Testis (tissue), 5 donors: ENCODE measurements at places on chromosomes 3 and 15. TPM values are rescaled to one million over a fixed set of nuclear protein-coding genes. Genes with fewer than 3 reads are reported as not detected.

DNA sequence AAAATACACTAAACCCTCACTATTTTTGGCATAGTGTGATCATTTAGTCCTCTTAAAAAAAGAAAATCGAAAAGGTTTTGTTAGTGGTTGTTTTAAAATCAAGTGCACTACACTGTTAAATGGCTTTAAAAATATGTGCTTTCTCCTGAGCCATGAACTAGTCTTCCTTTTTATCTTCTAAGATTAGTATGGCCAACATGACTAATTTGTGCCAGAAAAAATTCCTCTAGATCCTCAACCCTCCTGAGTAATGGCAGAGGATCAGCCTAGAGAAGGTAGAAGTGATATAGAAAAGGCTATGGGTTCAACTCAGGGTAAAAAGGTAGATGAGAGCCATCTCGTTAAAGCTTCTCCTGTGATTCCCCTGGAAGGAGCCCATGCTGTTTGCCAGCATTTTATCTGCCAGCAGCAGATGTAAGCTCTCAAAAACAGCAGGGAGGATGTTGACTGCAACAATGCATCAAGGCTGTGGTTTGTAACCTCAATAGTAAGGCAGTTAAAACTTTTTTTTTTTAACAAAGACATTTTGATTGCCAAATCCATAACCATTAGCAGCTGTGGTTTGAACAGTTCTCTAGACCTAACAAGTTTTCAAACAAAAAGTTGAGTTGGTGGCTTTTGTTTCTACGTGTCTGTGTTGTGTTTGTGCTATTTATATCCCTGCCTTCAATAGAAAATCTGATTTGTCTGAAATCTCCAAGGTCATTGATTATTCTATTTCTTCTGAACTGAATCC lies 30.2 kb upstream of the ZNF609 start:
- H3K4me3 ChIP-seq, result no peak overlapping the region
- peak overlapping the region; percentile 42 for H3K27ac ChIP-seq
- DNase-seq, result peak; percentile 67
- H3K4me1 ChIP-seq, result peaks cover 6% of the 10 kb centered on the region

DNA sequence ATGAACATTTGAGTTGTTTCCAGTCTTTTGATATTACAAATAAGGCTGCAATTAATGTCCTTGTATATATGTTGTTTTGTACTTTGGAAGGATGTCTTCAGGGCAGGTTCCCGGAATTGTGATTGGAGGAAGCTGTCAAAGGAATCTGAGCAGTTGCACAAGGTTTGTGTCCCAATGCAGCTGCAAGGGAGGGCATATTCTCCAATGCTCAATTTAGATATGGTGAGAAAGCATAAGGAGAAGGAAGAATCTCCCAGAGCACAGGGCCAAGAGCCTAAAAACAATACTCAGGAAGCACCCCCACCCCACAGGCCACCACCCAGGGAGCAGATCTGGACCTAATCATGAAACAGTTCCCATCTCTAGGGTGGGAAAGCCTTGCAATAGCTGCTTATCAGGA lies 228.0 kb upstream of the LRRFIP2 start:
- H3K27ac ChIP-seq, result no peak overlapping the region
- no peak for DNase-seq
- H3K27me3 ChIP-seq, result no peaks in the 10 kb centered on the region
- H3K36me3 ChIP-seq, result no peaks in the 10 kb centered on the region

DNA sequence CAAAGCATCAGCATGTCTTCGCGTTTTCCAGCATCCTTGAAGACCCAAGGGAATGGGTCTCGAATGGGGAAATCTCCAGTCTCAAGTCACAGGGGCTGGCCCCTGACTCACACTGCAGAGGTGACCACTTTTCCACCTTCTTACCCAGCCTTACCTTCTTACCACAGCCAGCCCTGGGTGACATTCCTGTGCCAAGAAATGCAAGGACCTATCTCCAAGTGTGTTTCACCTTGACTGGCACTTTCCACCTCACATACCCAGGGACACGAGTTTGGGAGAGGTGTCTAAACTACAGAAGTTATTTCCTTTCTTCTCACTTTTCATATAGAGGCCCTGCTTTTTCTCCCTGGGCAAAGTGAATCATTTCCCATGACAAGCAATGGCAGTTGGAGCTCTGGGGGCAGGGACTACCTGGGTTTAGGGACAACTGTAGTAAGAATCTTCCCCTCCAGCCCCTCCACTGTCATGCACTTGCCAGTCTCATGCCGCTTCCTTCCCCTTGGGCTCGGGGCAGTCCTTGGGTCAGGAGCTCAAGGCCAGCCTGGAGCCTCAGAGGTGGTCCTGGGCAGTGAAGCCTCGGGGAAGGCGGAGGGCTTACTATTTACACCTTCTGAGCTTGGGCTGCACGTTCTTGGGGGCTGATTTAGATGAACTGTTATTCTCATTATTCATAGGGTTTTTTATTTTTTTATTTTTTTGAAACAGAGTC lies 16.8 kb downstream of the PAQR5 start:
- no peaks in the 10 kb centered on the region for H3K4me1 ChIP-seq
- H3K27me3 ChIP-seq, result no peaks in the 10 kb centered on the region
- H3K4me3 ChIP-seq, result no peak overlapping the region
- DNase-seq, result no peak
- no peak overlapping the region for H3K27ac ChIP-seq

GRCh38 chr3:17638356-17638755 lies 104.1 kb downstream of the TBC1D5 start:
- DNase-seq, result no peak
- H3K27me3 ChIP-seq, result no peaks in the 10 kb centered on the region
- no peak overlapping the region for H3K4me3 ChIP-seq

- DNase-seq, result no peak
- no peaks in the 10 kb centered on the region for H3K36me3 ChIP-seq
- H3K4me3 ChIP-seq, result no peak overlapping the region
- no peaks in the 10 kb centered on the region for H3K4me1 ChIP-seq
These were observed 20.3 kb downstream of the IMPG2 start for GRCh38 chr3:101300073-101300472.

DNA sequence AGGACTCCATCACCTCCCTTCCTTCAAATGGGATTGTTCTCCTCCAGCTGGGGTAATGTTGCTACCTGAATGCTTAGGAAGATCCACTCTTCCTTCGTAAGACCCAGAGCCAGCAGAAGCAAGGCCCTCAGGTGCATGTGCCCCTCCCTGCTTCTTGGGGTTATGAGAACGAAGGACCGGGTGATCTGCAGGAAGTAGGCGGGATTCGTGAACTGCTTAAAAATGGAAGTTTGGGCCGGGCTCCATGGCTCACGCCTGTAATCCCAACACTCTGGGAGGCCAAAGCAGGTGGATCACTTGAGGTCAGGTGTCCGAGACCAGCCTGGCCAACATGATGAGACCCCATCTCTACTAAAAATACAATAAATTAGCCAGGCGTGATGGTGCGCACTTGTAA lies 8.0 kb downstream of the TLR9 start:
- no peak overlapping the region for H3K27ac ChIP-seq
- no peak for DNase-seq
- no peaks in the 10 kb centered on the region for H3K27me3 ChIP-seq
- H3K4me1 ChIP-seq, result peaks cover 15% of the 10 kb centered on the region
- H3K4me3 ChIP-seq, result no peak overlapping the region
- no peaks in the 10 kb centered on the region for H3K36me3 ChIP-seq

- H3K27me3 ChIP-seq, result no peaks in the 10 kb centered on the region
- H3K36me3 ChIP-seq, result no peaks in the 10 kb centered on the region
- H3K4me3 ChIP-seq, result no peak overlapping the region
- H3K27ac ChIP-seq, result no peak overlapping the region
These were observed 392.1 kb downstream of the NLGN1 start for GRCh38 chr3:173789530-173790162.

DNA sequence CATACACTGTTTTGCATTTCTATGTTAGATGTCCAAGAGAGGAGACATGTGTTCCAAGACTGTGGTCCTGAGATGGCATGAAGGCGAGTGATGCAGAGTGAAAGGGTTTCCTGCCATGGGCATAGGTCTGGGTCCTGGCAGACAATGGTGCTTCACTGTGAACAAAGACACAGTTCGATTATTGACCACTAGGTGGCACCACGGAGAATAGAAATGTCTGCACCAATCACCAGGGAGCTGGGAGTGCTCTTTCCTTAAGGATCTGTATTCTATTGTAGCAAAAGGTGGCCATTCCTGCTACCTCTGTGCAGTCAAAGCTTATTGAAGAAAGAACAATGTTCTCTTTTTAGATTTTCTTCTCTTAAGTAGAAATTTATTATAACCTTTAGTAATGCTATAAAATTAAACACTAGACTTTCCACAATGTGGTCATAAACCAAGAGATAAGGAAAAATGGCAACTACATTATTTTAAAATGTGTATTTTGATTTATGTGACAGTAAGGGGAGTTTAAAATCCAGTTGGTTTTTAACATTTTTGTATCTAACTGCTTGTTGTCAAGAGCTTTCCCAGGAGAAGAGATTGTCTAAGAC lies 88.7 kb downstream of the GABRG3 start:
- no peaks in the 10 kb centered on the region for H3K4me1 ChIP-seq
- peak; percentile 87 for DNase-seq
- H3K36me3 ChIP-seq, result no peaks in the 10 kb centered on the region
- no peak overlapping the region for H3K27ac ChIP-seq
- no peak overlapping the region for H3K4me3 ChIP-seq
- no peaks in the 10 kb centered on the region for H3K27me3 ChIP-seq

- H3K27ac ChIP-seq, result no peak overlapping the region
- no peak overlapping the region for H3K4me3 ChIP-seq
- no peaks in the 10 kb centered on the region for H3K27me3 ChIP-seq
- no peaks in the 10 kb centered on the region for H3K36me3 ChIP-seq
- DNase-seq, result no peak
- H3K4me1 ChIP-seq, result peaks cover 3% of the 10 kb centered on the region
These were observed 316.6 kb downstream of the RBMS3 start for GRCh38 chr3:29597376-29598008.

DNA sequence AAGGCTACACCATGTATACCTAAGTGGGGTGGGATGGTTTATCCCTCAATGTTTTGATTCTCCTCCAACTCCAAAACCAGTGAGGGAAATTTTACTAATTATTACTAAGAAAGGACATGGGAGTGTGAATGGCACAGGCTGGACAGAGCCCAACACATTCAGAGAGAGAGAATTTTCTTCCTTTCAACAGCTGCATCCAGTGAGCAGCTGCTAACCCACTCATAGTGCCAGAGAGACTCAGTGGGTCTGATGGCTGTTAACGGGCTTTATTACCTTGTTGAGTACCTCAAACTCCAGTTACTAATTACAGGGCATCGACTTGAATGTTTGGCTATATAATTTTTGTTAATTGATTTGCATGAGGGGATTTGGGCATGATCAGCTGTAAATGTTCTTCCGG lies 75.8 kb downstream of the RORA start:
- H3K4me1 ChIP-seq, result peaks cover 2% of the 10 kb centered on the region
- no peak overlapping the region for H3K27ac ChIP-seq
- H3K4me3 ChIP-seq, result no peak overlapping the region
- no peak for DNase-seq
- no peaks in the 10 kb centered on the region for H3K36me3 ChIP-seq

TEX55 gene
- 158 TPM for total RNA-seq
